ENCODE measurements at places on chromosomes 1 and 21.
A peak's percentile ranks its signal among the peaks of the same experiment; 100 is the strongest.

DNA sequence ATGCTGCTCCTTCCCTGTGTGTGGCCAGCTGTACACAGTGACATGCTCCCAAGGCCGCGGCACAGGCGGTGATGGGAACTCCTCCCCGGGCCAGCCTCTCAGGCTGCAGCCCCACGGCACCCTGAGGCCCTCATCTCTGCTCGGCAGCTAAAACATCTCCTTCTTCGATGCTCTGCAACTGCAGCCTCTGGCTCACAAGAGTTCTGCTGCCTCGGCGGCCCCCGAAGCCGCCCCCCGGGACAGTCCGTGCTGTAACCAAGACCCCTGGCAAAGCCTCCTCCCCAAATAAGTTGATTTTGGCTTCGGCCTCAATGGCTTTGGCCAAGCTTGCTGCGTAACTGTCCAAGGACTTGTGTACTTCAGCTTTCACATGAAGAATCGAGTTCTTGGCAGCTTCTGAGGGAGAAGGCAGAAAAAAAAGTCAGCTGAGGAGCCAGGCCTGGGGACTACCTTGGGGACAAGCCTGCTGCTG is 51.3 kb downstream of the GPR161 start:
- no peak for DNase-seq

DNA sequence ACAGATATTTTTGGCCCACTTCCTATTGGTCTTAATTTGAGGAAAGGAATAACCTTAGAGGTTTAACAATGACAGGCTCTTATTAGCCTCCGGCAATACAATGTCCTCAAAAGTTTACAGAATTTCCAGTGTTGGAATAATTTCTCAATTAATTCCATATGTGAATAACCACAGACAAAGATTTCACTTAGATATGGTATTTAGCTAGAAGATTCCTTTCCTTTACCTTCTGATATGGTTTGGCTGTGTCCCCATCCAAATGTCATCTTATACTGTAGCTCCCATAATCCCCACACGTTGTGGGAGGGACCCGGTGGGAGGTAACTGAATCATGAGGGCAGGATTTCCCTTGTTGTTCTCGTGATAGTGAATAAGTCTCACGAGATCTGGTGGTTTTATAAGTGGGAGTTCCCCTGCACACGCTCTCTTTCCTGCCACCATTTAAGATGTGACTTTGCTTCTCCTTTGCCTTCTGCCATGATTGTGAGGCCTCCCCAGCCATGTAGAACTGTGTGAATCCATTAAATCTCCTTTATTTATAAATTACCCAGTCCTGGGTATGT is 54.9 kb upstream of the RGS7 start:
- no peak for DNase-seq

- DNase-seq, result no peak
Measured at GRCh38 chr21:27819299-27819698, 852.4 kb upstream of the ADAMTS5 start.

DNA sequence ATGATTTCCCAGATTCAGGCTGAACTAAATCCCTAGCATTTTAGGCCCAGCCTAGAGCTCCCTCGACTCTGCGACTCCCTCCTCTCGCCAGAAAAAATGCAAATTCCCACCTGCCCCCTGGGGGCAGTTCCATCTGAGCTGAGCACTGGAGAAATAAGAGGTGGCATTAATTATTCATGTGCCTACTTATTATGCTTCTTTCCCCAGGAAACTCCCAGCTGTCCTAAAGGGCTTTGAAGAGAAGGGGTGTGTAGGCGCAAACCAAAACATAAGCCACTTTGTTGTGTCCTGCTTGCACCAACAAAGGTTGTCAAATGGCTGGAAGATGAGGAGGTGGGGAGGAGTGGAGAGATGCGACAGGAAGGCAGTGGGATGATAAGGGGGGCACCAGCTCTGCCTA is 41.4 kb upstream of the GOLT1A start:
- DNase-seq, result no peak

DNA sequence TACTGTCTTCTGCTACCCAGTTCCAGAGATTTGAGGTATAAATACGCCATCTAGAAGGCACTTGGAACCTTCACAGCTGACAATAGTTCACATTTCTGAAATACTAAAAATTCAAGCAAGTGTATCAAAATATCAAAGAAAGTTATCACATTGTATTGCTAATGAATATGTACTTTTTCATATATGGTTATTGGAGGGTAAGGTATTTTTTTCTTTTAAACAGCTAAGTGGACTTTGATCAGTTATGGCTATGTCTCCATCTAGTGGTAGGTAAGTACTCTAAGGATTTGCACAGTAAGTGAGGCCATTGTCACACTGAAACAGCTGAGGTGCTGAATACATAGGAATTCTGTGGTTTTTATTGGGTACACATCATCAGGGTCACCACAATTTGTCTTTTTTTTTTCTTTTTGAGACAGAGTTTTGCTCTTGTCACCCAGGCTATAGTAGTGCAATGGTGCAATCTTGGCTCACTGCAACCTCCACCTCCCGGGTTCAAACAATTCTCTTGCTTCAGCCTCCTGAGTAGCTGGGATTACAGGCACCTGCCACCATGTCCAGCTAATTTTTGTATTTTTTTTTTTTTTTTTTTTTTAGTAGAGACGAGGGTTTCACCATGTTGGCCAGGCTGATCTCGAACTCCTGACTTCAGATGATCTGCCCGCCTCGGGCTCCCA is 49.1 kb upstream of the CR2 start:
- DNase-seq, result peak; percentile 74

GRCh38 chr1:167881786-167882185 is 32.1 kb downstream of the ADCY10 start:
- DNase-seq, result no peak

DNA sequence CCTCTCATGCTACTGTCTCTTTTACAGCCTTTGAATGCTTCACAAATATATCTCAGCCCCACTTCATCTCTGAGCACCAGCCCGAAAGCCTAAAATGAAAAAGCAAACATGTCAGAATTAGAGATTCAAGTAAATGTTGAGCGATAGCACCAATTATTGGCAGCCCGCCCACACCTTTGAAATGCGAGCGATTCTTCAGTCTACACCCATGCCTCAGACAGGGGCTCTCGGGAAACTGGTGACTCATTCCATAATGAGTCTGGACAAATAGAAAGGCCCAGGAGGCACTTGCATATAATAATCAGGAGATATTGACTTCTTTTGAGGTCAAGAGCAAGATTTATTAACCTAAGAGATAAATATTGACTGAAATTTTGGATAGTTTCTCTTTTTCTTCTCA is 487.3 kb upstream of the PTBP2 start:
- no peak for DNase-seq

DNA sequence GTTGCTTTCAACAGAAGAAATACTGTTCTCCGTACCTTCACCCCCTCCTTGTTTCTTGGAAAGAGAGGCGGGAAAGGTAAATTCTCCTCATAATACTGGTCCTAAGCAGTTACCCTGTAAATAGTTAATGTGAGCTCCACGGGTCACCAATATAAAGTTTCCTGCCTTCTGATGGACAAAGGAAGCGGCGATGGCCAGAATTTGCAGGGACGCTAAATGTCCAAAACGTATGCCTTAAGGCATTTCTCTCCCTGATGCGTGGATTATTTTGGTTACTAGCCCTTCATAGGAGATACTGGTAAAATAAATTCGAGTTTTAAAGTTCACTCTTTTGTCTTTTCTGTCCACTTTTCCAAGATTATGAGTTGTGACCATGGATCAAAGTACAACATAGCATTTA is 898 bp upstream of the PTGS2 start:
- DNase-seq, result no peak

GRCh38 chr1:6738987-6739676 is 37.5 kb upstream of the DNAJC11 start:
- DNase-seq, result no peak

DNA sequence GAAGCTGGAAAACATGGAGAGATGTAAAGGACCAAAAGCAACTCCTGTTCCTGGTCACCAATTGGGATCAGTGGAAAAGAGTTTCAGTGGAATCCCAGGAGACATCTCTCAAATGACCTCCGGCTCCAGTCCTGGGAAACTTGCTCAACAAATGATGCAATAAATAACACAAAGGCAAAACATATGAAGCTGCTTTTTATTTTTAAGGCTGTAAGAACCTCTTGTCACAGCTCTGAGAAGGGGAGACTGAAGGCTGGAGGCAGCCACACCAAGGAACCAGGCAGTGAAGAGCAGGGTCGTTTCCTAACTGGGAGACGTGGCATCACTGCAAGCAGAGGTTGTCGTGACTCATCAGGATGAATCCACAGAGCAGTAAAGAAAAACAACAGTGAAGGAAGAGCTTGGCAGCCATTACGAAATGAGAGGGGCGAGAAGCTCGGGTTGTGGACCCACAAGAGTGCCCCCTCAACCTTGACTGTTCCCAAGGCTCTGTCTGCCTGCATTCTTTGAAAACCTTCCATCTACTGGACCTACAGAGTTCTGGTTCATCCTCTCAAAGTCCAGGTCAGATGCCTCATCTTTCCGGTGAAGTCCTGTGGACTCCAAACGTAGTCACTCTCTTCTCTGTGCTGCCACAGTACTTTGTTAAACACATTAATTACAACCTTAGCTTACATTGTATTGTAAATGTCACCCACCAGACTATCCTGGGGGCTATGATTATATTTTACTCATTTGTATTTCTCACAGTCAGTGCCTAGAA is 32.1 kb downstream of the JAK1 start:
- no peak for DNase-seq

All from GM12865 (cell line).